ENCODE measurements at places on chromosomes 6 and 20.

GRCh38 chr6:79813143-79813850, 134.1 kb downstream of the ELOVL4 start:
- no peak for DNase-seq

DNA sequence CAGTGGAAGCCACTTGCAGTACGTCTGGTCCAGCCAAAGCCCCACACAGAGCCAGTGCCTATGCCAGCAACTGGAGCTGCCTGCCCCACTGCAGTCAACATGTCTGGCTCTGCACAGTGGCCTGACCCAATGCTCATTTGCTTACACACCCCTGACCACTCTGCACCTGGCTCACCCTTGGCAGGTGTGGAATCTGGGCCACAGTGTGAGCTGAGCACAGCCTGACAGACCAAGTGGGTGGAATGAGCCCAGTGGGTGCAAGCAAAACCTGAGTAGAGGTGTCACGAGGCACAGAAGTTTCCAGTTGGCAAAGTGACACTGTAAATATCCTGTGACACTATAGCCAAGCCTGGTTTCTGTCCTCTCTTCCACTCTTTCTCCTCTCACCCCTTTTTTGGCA, 49.5 kb downstream of the GGTLC1 start:
- DNase-seq, result no peak

GRCh38 chr20:62481425-62482145, 5.8 kb upstream of the GATA5 start:
- no peak for DNase-seq

GRCh38 chr6:112827793-112828192, 480.7 kb downstream of the RFPL4B start:
- no peak for DNase-seq

DNA sequence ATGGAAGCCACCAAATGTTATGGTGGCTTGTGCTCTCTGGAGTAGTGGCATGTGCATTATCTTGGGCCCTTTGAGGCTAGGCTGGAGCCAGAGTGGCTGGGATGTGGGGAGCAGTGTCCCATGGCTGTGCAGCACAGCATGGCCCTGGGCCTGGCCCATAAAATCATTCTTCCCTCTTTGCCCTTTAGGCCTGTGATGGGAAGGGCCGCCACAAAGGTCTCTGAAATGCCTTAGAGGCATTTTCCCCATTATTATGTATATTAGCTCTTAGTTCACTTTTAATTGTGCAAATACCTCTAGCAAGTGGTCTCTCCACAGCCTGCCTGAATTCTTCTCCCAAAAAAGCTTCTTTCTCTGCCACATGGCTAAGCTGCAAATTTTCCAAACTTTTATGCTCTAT, 297.3 kb upstream of the IRAK1BP1 start:
- DNase-seq, result no peak

DNA sequence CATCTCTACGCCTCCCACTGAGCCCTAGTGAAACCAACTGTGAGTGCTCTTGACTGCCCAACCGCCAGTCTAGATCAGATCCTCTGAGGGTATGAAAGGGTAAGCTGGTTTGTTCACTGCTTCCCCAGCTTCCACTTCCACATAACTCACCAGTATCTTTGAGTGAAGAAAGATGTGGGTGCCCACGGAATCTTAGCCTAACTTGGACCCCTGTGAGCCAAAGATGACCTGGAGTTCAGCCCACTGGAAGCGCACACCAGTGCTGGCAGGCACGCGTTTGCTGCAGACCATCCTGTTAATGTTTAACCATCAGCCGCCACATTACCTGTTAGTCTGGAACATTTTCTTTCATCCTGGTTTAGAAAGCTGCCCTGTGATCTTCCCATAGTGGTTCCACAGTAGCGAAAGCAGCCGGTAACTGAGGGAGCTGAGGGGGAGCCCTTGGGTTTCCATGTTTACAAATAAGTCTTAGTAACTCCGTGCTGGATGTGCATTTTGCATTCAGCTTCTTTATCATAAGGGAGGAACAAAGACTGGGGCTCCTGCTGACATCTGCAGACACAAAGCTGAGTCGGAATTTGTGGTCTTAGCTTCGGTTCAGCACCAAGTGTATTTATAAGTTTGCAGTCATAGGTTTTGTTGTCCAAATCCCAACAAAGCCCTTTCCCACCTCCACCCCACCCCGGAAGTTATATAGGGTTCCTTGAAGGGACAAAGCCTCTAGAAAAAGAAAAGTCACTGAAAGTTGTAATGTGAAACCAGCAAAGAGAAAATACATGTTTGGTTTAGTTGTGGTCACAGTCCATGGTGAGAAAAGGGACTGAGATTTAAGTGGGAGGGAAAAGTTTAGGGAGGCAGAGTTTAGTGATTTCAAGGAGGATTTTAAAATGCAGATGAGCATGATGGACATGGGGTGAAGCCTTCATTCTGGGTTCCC, 71.0 kb downstream of the SSR1 start:
- no peak for DNase-seq

- DNase-seq, result no peak
Observed at GRCh38 chr20:54085910-54086309, 15.5 kb upstream of the BCAS1 start.

DNA sequence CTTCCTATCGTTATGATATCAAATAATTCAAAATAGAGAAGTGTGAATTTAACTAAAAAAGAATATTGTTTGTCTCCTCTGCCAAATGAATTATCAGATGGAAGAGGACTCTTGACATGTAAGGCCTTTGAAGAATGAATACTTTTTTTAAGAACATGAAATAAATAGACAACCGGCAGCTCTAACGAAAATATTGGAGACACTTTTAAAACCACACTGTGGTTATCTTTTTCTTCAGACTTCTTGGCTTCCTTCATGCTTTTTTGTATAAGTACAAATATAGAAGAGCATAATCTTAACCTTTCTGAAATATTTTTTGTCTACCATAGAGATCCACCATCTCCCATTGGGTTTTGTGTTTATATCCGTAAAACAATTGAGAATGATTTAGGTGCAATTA, 115.2 kb upstream of the SCGN start:
- DNase-seq, result no peak

DNA sequence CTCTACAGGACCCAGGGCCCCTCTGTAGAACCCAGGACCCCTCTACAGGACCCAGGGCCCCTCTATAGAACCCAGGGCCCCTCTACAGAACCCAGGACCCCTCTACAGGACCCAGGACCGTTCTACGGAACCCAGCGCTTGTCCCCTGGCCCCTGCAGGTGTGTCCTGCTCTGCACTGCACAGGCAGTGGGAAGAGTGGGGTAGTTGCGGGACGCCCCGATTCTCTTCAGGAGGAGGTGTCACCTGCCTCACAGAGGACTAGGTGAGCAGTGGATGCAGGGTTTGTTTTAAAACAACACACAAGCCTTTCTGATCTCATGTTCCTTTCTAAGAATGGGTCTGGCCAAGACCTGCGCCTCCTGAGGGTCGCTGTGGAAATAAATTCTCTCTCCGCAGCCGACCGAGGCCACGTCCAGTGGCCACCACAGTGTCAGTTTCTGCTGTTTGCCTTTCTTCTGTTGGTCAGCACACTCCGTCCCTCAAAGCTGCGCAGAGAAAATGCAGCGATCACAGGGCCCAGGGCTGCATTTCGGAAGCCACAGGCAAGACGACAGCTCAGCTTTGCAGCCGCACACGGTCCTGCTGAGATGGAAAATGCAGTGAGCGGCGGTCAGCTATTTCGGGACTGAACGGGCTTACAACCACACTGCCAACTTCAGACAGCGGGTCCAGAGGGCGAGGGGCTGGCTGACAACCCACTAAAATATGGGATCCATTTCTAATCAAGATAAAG, 135.2 kb downstream of the DLL1 start:
- no peak for DNase-seq

- DNase-seq, result no peak
Observed at GRCh38 chr20:9081423-9081966, 12.6 kb downstream of the PLCB4 start.

DNA sequence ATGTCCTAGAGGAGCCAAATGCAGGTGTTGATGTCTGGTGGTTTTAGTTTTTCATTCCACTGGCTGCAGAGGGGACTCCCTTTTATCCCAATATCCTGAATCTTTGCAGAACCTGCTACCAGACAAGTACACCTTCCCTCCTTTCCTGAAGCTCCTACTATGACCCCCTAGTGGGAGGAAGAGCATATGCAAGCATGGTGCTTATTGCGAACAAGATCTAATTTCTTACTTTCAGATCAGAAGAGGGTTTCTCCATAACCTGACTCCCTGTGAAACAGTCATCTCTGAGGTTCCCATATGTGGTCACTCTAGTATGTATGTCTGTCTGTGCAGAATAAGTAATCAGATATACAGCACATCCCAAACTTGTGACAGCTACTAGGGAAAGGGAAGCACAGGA, 277.2 kb downstream of the ARHGAP18 start:
- no peak for DNase-seq

- DNase-seq, result no peak
Observed at GRCh38 chr6:53257533-53257932, 91.2 kb downstream of the ELOVL5 start.

GRCh38 chr6:33898771-33899170, 95.0 kb upstream of the MLN start:
- DNase-seq, result no peak

DNA sequence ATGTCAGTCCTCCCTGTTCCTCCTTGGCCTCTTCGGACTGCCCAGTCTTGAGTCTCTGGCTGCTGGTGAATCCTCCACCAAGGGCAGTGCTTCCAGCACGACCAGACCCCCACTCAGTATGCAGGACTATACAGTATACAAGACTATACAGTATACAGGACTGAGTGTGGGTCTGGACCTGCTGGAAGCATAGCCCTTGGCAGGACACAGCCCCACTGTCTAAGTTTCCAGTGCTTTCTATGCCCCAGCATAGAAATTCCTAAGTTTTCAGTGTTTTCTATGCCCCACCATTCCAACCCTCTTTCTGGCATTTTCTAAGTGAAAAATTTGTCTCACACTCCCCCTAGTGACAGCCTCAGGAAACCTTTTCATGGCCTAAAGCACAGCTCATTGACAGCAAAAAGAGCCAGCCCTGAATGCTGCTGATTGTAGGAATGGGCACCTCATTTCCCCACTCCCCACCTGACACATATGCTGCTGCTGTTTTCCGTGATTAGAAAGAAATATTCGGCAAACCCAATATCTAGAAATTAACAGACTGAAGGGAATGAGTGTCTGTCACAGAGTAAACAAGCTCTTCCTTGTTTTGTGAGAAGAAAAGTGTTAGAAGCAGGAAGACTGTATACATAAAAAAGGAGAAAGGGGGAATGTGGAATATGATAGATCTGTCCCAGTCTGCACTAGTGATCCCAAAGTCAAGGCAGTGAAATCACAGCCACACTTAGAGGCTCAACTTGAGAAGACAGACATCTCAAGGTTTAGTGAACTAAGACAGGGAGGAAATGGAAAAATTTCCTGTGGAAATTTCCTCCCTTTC, 206.9 kb downstream of the IBTK start:
- DNase-seq, result no peak

DNA sequence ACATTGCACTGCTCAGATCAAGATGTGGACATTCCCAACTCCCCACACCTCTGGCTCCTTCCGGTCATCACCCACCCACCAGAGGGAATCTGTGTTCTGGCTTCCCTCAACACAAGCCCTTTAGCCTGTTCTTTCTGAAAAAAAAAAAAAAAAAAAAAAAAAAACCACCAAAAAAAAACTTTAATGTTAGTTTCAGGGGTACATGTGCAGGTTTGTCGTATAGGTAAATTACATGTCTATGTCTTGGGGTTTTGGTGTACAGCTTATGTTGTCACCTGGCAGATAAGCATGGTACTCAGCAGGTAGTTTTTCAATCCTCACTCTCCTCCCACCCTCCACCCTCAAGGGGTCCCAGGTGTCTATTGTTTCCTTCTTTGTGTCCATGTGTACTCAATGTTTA, 135.8 kb upstream of the FOXA2 start:
- no peak for DNase-seq

DNA sequence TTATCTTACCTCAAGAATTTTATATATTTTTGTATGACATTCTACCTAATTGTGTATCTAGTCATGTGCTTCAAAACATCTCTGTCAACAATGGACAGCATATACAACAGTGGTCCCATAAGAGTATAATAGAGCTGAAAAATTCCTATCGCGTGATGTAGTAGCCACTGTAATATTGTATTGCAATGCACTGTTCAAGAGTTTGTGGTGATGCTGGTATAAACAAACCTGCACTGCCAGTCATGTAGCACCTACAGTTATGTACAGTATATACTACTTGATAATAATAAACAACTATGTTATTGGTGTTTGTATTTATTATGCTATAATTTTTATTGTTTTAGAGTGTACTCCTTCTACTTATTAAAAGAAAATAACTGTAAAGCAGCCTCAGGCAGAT, 672.7 kb downstream of the CD109 start:
- no peak for DNase-seq

GRCh38 chr6:4358414-4359107, 223.2 kb upstream of the ECI2 start:
- no peak for DNase-seq

DNA sequence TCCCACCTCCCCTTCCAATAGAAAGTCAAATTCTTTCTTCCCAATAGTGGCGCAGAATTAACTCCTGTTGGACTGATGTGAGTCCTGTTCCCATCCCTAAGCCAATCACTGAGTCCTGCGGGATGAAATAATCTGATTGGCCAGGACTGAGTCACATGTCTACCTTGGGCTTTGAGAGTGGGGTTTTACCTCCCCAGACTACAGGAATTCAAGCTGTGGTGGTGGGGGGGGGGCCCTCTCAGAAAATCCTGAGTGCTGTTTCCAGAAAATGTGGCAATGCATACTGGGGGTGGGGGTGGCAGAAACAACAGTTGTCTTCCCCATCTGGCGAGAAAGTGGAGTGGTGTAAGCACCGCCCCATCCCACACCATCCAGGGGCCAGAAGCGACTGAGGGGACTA, 65.7 kb downstream of the CTCFL start:
- no peak for DNase-seq

- DNase-seq, result no peak
Observed at GRCh38 chr6:156779206-156780094, 2.3 kb downstream of the ARID1B start.

DNA sequence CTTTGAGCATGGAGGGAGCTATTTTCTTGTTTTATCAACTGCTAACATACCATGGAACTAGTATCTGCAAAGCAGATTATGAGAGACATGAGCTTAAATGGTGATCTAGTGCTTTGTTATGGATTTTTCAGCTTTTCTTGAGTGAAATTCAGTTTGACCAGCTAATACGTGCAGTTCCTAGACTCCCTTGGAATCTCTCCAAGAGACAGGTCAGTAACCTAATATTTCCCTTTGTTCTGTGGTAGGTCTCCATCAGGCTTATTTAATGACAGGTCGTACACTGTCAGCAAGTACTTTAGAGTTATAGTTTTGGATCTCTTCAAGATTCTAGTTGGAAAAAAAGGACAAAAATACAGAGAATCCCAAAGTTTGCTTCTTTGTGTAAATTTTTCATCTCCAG, 43.9 kb downstream of the HDAC2 start:
- DNase-seq, result no peak

- no peak for DNase-seq
Observed at GRCh38 chr6:39925931-39926290, 8.4 kb downstream of the MOCS1 start.

GRCh38 chr6:68087399-68088133, 547.5 kb upstream of the ADGRB3 start:
- no peak for DNase-seq

GRCh38 chr6:38221251-38221650, 401.7 kb downstream of the ZFAND3 start:
- no peak for DNase-seq
